ENCODE measurements at places on chromosomes 1 and 21.

DNA sequence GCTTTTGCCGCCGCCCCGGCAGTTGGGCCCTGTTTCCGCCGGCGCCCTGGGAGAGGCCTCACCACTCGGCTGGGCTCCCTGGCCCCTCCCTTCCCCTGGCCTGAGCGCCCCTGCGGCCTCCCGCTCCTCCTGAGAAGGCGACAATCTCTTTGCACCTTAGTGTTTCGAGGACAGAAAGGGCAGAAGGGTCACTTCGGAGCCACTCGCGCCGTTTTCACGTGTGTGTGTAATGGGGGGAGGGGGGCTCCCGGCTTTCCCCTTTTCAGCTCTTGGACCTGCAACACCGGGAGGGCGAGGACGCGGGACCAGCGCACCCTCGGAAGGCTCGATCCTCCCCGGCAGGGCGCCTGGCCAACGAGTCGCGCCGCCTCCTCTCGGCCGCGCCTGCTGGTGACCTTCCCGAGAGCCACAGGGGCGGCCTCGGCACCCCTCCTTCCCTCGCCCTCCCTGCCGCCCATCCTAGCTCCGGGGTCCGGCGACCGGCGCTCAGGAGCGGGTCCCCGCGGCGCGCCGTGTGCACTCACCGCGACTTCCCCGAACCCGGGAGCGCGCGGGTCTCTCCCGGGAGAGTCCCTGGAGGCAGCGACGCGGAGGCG lies 432 bp upstream of the SIM2 start:
- no peak for DNase-seq

DNA sequence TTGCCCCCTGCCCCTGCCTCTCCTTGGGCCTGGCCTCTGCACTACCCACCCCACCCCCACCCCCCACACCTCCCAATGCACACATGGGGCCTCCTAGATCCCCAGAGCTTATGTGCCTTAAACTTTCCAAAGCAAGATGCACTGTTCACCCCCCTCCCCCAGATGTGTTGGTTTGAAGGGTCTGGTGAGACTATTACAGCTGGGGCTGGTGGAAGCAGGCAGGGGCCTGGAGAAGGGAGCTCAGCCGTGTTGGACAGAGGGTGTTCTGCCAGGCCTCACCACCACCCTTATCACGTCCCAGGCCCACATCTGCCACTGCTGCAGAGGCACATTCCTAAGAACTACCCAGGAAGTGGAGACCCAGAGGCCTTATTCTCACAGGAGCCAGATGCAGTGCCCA lies 18.3 kb upstream of the RSPO1 start:
- no peak for DNase-seq

- DNase-seq = no peak
Observed at GRCh38 chr1:204112876-204113730, 38.7 kb downstream of the ETNK2 start.

GRCh38 chr1:16231331-16232315 lies 5.4 kb downstream of the CPLANE2 start:
- no peak for DNase-seq

DNA sequence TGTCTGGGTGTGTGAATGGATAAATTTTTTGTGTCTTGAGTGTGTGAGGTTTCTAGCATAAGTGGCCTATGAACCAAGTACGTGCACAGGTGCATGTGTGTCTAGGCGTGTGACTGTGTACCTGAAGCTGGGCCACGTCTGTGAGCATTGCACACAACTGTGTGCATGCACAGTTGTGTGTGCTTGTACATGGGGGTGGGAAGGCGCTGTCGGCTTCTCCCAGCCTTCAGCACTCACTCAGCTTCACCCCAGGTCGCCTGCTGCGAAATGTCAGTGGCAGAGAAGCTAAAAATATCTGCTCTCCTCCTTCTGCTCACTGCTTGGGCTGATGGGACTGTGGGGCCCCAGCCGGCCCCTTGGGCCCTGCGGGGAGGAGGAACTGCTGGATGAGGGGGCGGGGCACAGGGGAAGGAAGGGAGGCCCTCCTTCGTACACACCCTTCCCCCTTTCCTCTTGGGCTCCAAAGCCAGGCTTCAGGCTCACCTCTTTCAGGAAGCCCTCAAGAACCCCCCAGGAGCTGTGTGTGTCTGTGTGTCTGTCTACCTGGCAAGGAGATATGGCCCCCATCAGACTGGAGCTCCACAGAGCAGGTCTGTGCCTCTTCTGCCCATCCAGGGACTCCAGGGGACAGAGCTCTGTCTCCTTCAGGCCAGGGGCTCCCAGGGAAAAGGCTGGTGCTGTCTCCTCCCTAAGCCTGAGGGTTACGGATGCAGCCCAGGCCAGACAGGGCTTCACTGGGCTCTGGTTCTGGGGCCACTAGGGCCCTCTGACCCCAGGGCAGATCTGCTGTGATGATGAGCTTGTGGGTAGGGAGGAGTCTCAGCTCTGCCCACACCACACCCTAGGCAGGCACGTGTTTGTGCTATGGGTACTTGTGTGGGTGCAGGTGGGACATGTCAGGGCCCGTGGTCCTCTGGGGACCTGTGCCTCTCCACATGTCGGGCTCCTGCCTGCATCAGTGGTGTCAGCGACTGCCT lies 35.6 kb upstream of the WASF2 start:
- DNase-seq = peak; percentile 80

DNA sequence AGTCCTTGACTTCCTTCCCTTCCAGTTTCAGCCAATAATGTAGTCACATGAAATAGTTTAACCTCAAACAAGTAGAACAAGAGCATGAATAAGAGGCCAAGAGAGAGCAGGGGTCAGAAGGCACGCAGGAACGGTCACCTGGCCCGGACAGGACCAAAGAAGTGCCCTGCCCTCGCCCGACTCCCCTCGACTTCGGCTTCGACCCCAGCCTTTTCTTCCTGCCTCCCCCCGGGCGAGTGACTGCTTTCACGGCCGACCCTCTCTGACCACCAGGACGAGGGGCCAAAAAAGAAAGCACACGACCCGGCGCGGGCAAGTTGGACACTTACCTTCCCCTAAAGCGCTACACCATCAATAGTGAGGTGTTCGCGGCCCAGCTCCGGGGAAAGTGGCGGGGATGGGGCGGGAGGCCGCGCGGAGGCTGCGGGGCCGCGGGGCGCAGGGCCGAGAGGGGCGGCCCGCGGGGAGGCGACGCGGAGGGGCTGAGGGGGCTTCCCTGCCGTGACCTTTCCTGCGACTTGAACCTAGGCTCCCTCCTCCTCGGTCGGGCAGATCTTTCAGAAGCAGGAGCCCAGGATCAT lies 519 bp downstream of the RERE start:
- DNase-seq = no peak

GRCh38 chr1:113392541-113393128 lies 2.3 kb downstream of the MAGI3 start:
- no peak for DNase-seq

DNA sequence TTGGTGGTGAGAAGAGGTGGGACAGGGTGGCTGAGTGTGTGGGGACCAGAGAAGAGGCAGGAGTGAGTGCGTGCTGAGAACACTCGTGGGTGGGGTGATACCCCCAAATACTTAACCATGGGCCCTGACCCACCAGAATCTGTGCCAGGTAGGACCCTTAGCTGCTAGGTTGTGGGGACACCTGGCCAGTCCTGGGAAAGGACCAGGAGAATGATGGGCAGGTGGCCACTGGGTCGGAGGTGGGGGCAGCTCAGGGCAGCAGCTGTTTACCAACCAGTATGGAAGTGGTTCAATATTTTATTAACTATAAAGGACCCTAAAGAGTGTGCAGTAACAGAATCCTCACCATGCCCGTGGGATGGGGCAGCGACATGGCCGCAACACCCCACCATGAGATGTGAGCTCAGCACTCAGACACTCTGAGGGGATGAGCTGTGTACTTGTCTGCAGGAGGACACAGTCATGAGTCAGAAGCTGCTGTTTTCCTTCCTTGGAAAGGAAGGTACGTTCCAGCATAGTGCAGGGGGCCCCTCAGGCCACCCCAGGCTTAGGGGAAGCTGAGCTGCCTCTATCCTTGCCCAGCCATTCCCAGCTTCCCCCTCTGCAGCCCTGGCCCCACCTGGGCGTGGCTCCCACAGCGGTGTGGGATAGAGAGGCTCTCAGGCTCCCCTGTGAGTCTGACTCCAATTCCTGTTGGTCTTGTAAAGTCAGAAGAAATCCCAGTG lies 25.4 kb downstream of the TEX35 start:
- peak; percentile 51 for DNase-seq

GRCh38 chr1:71044833-71045232 lies 2.8 kb downstream of the PTGER3 start:
- no peak for DNase-seq

GRCh38 chr21:42120101-42120902 lies 49.2 kb downstream of the UMODL1 start:
- DNase-seq = no peak

- DNase-seq = no peak
Observed at GRCh38 chr1:162088281-162088969, 18.9 kb downstream of the NOS1AP start.

DNA sequence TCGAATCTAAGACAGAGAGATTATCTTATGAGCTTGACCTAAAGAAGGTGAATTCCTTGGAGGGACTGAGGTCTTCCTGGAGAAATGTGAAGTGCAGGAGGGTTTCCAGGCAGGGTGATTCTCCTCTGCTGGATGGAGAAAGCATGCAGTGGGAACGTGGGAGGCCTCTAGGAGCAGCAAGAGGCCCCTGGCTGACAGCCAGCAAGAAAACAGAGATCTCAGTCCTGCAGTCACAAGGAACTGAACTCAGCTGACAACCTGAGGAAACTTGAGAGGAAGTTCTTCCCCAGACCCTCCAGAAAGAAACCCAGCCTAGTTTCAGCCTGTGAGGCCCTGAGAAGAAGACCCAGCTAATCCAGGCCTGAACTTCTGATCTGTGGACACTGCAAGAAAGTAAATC lies 345.9 kb downstream of the FAM72C start:
- DNase-seq = no peak

DNA sequence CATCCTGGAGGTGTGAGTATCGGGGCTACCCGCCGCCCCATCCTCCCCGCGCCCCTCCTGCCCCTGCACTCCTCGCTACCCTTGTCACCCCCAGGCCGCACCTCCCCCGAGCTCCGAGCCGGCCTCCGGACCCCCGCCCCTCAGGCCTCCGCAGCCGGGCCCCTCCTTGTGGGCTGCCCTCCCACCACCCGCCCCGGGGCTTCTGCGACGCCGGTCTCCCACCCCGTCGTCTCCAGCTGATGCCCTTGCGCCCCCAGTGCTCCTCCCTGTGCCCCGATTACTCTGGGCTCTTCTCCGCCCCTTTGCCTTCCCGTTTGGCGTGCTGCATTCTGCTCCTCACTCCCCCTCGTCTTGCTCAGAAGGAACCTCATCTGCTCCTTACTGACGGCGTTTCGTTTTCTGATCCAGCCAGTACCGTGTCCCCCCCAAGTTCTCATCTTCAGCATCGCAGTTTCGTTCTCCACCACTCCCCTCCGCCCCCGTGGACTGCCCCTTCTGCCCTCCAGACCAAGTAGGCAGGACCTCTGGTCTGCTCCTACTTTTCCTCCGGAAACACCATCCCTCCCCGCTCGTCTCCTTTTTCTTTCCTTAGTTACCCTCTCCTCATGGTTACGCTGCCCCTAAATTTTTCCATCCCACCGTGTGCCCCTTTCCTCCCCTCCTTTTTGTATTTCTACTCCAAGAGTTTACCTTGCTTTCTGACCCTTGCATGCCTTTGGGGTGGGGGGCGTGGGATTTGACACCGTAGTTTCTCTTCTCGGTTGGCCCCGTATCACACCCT lies 841 bp downstream of the SNX27 start:
- peak; percentile 51 for DNase-seq

DNA sequence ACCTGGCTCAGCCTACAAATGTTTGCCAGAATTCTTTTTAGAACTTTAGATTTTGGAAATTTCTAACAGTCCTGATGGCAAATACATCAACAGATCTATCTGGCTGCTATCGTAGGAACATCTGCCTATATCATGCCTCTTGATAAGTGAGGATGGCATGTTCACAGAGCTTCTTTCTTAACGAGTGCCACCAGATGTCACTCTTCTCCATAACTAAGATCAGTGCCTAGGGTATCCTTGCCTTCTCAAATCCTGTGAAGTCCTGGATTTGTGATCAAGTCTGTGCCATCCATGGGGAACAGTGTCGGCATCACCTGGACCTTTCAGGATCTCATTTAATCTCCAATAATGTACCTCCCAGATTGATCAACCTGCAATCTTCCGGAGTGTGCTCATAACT lies 36.5 kb upstream of the CD5L start:
- DNase-seq = peak; percentile 9

- no peak for DNase-seq
Observed at GRCh38 chr1:175273376-175274031, 80.9 kb upstream of the KIAA0040 start.
